ENCODE measurements at places on chromosomes 1 and 21. TPM values are rescaled to one million over a fixed set of nuclear protein-coding genes. Genes with fewer than 3 reads are reported as not detected.

DNA sequence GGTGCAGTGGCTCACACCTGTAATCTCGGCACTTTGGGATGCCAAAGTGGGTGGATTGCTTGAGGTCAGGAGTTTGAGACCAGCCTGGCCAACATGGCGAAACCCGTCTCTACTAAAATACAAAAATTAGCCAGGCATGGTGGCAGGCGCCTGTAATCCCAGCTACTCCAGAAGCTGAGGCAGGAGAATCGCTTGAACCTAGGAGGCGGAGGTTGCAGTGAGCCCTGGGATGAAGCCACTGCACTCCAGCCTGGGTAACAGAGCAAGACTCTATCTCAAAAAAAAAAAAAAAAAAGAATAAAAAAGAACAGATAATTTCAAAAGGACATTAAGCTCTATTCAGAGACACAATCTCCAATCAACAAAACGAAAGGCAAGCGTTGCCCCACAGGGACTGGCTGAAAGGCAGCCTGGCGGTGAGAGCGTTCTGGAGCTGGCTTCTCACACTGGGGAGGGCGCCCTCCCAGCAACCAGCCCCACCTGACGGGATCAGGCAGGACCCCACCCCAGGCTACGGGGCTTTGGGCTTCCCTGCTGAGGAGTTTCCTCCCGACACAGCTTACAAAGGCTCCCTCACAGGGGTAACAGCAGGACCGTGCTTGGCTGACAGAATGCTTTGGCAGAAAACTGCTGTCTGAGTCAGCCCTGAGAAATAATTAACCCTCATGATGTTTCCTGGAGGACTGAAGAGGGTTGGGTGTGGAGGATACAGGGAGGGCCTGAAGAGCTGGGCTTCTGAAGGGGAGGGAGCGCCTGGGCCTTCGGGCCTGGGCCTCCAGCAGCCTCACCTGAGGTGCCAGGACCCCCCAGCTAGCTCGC is 31.1 kb upstream of the SRP9 start:
- peak; percentile 84 for DNase-seq
- no peaks in the 10 kb centered on the region for H3K27me3 ChIP-seq
- peak overlapping the region; percentile 98 for H3K27ac ChIP-seq
- peaks cover 40% of the 10 kb centered on the region for H3K4me1 ChIP-seq
- H3K4me3 ChIP-seq = peak overlapping the region; percentile 49

DNA sequence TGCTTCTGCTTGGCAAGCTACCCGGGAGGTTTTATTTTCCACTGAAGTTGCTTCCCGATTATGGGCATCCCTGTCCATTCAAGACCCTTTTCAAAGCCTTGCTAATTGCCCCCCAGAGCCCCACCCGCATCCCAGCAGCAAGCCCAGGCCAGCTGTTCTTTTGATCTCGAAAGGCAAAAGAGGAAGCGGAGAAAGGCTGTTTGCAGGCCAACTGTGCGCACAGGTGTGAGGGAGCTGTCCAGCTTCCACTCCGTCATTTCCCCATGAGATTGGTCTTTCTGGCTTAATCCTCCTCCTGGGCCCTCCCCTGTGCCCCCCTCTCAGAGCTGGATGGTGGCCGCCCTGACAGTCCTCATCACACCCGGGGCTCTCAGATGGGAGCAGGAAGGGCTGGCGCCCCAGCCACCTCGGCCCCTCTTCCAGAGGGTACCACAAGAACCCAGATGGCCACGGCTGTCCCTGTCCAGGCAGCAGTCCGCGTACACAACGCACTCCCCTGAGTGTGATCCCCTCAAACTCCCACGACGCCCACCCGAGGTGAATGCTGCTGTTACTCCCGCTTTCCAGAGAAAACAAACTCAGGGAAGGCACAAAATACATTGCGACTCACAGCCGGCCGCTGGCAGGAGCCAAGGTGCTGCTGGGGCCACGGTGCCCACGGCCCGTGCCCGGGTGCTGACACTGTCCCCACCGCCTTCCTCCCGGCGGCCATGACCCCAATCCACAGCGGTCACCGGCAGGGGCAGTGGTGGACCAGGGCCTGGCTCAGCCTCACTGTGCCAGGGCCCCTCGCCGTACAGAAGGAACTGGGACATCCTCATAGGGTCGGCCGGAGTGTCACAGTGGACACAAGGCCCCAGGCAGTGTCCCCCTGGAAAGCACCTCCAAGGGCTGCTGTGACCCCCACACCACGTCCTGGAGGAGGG is 121.9 kb downstream of the CRYAA start:
- H3K27me3 ChIP-seq = no peaks in the 10 kb centered on the region
- no peaks in the 10 kb centered on the region for H3K4me1 ChIP-seq
- H3K27ac ChIP-seq = no peak overlapping the region
- H3K4me3 ChIP-seq = no peak overlapping the region

The TSPAN2 gene
- 11.1 TPM for total RNA-seq

The FMO1 gene
- 0.47 TPM for total RNA-seq

The MXRA8 gene
- total RNA-seq = 53.4 TPM

GRCh38 chr1:175287377-175287776 is 94.8 kb upstream of the KIAA0040 start:
- H3K4me3 ChIP-seq = no peak overlapping the region
- no peaks in the 10 kb centered on the region for H3K36me3 ChIP-seq
- H3K4me1 ChIP-seq = no peaks in the 10 kb centered on the region

The GJA4 gene
- 31.6 TPM for total RNA-seq

The CDK18 gene
- 85.6 TPM for total RNA-seq

GRCh38 chr1:22671999-22672398 is 19.0 kb downstream of the C1QB start:
- H3K36me3 ChIP-seq = no peaks in the 10 kb centered on the region
- H3K4me3 ChIP-seq = no peak overlapping the region
- DNase-seq = no peak
- no peak overlapping the region for H3K27ac ChIP-seq

DNA sequence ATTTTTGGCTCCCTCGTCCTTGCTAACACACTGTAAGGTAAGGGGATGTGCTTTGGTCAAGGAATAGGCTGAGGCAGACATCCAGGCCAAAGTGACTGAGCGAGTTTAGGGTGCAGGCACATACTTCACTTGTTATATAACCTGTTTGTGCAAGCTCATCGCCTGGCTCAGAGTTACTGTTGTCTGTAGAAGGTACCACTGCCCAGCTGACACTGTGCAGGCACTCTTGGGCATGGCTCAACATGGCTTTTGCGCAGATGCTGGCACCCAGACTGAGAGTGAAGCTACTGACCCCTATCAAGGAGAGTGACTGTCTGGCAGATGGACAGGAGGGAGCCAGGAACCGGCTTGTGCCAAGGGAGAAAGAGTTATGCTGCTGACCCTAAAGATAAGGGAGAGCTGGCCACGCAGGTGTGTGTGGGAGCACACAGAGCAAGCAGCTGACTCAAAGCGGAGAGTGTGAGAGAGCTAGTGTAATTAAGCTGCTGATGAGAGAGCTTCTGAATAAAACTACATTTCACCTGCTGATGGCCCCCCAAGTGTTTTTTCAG is 307.3 kb upstream of the USP24 start:
- no peak overlapping the region for H3K27ac ChIP-seq
- no peak for DNase-seq
- no peaks in the 10 kb centered on the region for H3K4me1 ChIP-seq
- no peaks in the 10 kb centered on the region for H3K36me3 ChIP-seq

GRCh38 chr1:184973272-184974055 is 844 bp downstream of the NIBAN1 start:
- no peaks in the 10 kb centered on the region for H3K36me3 ChIP-seq
- peaks cover 44% of the 10 kb centered on the region for H3K4me1 ChIP-seq

The IGSF3 gene
- 17.6 TPM for total RNA-seq

DNA sequence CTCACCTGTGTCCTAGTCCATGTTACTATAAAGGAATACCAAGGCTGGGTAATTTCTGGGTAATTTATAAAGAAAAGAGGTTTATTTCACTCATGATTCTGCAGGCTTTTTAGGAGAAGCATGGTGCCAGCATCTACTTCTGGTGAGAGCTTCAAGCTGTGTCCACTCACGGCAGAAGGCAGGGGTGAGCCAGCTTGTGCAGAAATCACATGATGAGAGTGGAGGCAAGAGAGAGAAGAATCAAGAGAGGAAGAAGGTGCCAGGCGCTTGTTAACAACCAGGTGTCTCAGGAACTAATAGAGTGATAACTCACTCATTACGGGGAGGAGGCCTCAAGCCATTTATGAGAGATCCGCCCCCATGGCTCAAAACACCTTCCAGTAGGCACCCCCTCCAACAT is 67.5 kb upstream of the CD34 start:
- H3K4me1 ChIP-seq = no peaks in the 10 kb centered on the region
- H3K27me3 ChIP-seq = no peaks in the 10 kb centered on the region
- H3K27ac ChIP-seq = no peak overlapping the region

DNA sequence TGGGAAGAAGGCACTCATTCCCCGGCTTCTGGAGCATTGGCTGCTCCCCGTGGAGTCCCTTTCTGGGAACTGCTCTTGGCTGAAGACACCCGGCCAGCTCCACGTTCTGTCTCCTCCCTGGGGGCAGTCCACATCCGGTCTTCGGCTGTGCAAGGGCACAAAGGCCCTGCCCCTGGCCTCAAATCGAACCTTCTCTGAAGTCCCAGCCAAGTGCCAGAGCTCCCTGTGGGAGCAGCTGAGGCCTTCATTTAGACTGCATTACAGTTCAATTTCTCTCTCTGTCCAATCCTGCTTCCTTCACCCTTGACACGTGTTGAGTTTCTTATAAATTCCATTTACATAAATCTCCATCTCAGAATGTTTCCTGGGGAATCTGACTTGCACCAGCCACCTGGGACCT is 132.9 kb upstream of the POU3F1 start:
- no peak for DNase-seq
- H3K36me3 ChIP-seq = no peaks in the 10 kb centered on the region

The CRYBG2 gene
- not detected for total RNA-seq

DNA sequence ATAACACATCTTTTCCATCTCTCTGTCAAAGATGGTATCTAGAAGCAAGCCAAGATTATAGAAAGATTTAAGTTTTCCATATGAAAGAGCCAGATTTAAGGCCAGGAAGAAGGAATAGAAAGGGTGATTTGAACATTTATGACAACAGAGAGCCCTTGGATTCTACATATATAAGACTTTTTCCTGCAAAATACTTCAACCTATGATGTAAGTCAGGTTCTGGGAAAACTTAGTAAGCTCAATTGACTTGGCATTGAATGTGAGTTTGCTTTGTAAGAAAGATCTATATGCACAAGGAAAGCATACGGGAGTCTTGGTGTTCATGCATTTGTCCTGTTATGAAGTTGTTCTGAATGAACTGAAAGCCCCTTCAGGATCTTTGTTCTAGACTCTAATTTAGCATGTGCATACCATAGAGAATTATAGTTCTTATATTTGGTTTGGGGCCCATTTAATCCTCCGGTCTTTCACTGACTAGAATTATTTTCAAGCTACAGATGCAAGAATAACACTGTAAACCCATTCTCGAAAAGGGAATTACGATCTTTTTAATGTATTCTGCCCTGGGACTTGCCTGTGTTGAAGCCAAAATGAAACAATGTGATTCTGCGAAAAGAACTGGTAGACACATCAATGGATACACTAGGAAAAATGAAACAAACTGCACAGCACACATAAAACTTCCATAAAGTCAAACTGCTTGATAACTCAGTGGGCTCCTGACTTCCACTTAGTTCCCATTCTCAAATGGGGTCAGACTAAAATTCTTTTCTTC is 152.8 kb downstream of the DISP1 start:
- H3K27me3 ChIP-seq = no peaks in the 10 kb centered on the region
- no peak for DNase-seq
- no peaks in the 10 kb centered on the region for H3K4me1 ChIP-seq
- H3K27ac ChIP-seq = no peak overlapping the region

DNA sequence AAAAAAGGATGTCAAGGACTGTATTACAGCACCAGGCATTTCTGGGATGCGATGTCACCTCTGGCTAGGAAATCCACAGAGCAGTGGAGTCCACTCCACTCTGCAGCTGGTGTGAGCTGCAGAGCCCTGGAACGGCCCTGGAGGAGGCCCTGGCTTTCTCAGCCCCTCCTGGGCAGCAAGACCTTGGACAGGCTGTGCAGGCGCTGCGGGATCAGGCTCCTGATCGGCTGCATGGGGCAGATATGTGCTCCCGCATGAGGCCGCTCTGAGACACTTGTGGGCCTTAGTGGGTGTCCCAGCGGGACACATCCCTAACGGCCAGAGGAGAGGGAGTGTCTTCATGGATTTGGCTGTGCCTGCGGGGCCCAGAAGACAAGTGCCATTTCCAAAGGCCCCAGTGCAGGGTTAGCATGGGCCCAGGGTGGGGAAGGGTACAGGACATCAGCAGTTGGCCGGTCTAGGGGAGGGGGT is 6.2 kb downstream of the DNMT3L start:
- no peaks in the 10 kb centered on the region for H3K27me3 ChIP-seq
- DNase-seq = no peak
- H3K4me1 ChIP-seq = no peaks in the 10 kb centered on the region
- H3K4me3 ChIP-seq = no peak overlapping the region
- H3K36me3 ChIP-seq = no peaks in the 10 kb centered on the region
- H3K27ac ChIP-seq = no peak overlapping the region

GRCh38 chr1:21534674-21535378 is 25.6 kb downstream of the ALPL start:
- peak overlapping the region; percentile 80 for H3K27ac ChIP-seq
- no peak for DNase-seq
- no peaks in the 10 kb centered on the region for H3K36me3 ChIP-seq
- no peaks in the 10 kb centered on the region for H3K27me3 ChIP-seq

DNA sequence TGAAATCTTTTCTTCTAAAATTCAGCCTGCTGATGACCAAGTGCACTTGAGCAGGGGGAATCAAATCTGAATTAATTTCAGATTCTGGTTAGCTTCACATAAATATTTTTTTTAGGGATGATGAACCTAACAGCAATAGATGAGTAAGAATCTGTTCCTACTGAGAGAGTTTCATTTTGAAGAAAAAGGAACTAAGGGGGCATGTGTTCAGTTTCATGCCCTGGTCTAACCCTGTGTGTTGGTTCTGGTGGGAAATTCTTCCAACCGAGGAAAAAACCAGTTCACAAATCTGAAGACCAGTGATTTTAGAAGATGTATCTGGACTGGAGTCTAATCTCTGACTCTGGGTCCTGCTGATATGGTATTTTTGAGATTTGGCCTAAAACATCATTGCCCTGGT is 13.7 kb downstream of the SELL start:
- no peaks in the 10 kb centered on the region for H3K36me3 ChIP-seq
- no peak for DNase-seq
- H3K4me1 ChIP-seq = no peaks in the 10 kb centered on the region
- H3K4me3 ChIP-seq = no peak overlapping the region
- no peak overlapping the region for H3K27ac ChIP-seq

The OLFML2B gene
- total RNA-seq = 4.5 TPM
